ENCODE measurements at places on chromosomes 7 and 10. TPM values are rescaled to one million over a fixed set of nuclear protein-coding genes. Genes with fewer than 3 reads are reported as not detected.

- DNase-seq: no peak
Observed at GRCh38 chr7:133794479-133794878, 332.7 kb upstream of the LRGUK start.

DNA sequence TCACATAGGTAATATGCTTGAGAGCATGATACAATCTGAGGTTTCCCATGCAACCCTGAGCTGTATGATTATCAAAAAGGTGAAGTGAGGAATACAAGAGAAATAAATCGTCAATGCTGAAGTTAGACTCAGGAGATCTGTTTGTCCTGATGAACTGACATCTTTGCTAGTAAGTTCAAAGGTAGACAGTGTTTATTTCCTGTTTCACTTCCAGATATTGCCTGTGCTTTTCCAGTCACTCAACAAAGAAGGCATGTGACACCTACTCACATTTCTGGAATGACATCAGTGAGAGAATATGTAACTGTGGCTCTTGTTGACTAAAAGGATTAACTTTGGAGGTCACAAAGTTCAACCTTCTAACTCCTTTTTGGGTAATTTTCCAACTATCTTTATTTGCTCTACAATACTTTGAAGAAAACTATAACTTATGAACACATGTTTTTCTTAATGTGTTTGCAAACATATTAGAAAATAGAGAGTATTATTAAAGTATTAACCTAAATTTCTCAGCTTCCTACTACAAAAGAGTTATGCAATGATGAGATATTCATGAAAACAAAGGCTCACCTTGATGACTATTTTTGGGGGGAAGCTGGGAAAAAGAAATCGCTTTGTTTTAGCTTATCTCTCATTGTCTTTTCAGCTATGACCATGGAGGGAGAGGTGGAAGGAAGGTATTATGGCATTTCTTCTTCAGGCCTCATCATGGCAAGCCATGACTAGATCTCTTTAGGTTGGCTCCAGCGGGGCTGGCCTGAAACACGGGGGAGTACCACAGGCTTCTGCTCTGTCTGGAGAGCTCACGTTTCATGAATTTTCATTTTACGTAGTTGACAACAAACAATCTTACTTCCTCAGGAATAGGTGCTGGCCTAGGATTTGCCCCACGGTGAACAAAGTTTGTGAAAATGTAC, 214.7 kb upstream of the SLC26A5 start:
- no peak for DNase-seq

- no peak for DNase-seq
Observed at GRCh38 chr7:28661826-28662595, 249.7 kb downstream of the CREB5 start.

DNA sequence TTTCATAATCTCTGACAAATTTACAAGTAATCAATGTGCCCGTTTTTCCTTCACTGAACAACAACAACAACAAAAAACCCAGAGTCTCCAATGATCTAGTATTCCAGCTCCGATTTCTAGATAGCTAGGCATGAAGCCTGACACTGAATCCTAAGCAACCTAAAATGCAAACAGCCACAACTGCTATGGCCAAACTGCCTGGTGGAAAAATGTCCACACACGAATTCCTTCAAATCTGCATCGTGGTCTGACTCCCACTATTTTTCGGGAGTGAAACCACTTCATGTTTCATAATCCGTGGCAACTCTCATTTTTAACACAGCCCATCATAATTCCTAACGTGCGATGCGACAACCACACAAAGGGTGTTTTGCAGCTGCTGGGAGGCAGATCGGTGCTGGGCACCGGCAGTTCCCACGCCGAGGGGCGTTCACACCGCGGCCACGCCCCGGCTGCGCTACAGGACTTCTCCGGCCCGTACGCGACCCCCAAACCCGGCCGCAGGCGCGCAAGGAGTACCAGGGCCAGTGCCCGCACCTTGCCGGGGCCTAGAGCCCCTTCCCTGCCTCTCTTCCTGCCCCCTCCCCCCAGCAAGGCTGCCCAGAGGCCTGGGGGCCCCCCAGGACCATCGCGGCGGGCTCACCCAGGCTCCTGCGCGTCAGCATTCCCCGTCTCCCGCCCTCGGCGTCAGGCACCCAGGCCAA, 814 bp downstream of the RUFY2 start:
- DNase-seq: no peak

DNA sequence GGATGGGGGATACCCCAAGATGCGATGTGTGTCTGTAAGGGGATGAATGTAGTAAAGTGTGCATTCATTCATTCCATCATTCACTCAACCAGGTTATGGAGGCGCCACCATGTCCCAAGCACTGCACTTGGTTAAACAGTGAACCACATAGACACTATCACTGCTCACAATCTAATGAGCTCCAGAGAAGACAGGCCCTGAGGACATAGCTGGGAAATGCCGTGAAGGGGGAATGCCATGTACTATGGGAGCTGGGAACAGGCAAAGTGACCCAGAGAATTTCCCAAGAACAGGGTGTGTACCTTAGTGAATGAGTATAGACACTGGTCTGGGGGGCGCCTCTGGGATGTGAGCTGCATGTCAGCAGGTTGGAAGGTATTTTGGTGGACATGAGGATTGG, 44.5 kb upstream of the LBX1 start:
- no peak for DNase-seq

Gene CLDN4
- total RNA-seq: not detected

Gene SLC13A4
- total RNA-seq: not detected

DNA sequence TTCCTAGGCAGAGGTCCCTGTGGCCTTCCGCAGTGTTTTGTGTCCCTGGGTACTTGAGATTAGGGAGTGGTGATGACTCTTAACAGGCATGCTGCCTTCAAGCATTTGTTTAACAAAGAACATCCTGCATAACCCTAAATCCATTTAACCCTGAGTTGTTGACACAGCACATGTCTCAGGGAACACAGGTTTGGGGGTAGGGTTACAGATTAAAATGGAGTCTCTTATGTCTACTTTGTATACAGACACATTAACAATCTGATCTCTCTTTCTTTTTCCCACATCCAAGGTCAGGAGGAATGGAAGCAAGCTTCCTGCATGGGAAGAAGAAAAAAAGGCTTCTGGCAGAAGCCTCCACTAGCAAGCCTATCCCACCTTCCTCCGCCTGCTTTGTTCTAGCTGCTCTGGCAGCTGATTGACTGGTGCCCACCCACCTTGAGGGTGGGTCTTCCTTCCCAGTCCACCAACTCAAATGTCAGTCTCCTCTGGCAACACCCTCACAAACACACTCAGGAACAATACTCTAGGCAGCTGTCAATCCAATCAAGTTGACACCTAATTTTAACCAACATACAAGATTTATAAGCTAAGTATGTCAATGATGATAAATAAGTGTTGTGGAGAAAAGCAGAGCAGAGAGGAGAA, 176.5 kb upstream of the CCZ1B start:
- no peak for DNase-seq

Gene TMEM270
- not detected for total RNA-seq

- peak; percentile 55 for DNase-seq
Observed at GRCh38 chr10:103679096-103679790, 176.1 kb downstream of the SH3PXD2A start.

DNA sequence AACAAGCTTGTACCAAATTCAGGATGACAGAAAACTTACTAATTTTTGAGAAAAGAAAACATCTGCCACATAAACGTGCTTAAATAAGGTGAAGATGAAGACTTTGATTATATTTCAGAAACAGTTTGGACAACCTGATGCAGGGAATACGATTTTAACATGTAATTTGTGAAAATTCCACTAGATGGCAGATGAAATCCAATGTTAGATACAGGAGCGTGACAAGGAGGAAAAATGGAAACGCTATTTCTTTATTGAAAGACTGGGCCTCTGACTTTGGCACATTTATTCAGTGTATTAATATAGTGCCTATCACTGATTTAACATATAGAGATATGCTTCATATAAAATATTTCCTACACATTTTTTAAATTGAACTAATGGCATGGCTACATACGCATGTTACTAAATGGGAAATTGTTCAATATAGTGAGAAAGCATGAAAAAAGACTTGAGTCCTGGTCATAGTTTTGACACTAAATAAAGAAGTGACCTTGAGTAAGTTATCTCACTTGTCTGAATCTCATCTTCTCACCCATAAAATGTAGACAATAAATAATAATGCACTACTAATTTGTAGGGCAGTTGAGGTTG, 60.7 kb downstream of the CD36 start:
- DNase-seq: peak; percentile 18

- DNase-seq: no peak
Observed at GRCh38 chr10:116925056-116925455, 75.8 kb downstream of the ENO4 start.

Gene NEUROD6
- total RNA-seq: not detected

DNA sequence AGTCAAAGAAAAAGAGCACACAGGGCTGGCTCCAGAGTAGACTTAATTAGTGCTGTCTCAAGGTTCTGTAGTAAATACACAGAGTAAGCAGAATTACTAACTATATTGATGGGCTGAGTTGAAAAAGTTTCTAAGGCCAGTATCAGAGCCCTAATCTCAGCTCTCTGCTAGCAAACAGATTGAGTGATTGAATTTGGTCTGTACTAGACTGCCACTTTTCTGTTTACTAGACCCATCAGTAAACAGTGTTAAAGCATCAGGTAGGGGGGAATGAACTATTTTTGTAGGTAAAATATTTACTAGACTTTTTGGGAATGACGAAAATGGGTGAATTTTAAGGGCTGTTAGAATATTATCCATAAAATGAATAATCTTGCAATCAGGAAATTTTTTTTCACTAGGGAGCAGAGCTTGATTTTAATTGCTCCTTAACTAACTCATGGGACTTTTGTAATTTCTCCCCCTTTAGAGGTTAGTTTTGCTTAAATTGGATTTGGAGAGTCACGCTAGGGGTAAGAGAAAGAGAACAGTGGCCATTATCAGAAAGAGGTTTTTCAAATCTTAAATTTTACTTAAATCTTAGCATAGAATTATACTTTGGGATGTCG, 37.3 kb upstream of the RASGEF1A start:
- no peak for DNase-seq

- DNase-seq: peak; percentile 45
Observed at GRCh38 chr10:79400146-79401004, 45.0 kb downstream of the ZCCHC24 start.

DNA sequence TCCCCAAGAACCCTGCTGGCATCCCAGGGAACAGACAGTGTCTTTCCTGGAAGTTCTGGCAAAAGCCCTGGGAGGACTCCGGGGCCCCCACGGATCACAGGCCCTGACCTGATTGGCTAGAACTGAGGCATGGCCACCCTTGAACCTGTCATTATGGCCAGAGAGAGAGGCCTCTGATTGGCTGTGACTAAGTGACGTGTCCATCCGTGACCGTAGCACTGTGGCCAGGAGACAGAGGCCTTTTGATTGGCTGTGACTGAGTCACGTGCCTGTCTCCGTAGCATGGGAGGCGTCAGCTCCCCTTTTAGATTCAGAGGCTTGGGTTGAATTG, 163.8 kb downstream of the RGS10 start:
- no peak for DNase-seq

DNA sequence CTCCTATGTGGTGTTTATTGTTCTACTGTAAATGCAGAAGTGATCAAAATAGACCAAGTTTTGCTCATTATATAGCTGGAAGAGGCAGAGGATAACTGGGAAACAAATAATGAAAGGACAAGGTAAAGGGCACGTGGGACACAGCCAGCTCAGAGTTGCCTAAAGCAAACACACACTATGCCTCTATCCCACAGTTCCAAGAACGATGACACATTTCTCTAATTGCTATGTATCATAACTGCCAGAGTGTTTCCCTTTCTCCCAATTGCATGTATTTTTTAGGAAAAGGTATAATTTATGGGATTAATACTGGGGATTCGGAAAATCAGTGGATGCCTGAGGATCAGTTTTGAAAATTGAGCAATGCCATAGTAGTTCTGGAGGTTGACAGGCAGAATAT, 49.0 kb downstream of the CCDC71L start:
- DNase-seq: no peak

Gene DGKB
- total RNA-seq: not detected

Measured in B cell (primary cell).